DMS153 (cell line): ENCODE measurements at places on chromosomes 12 and 14.
A peak's percentile ranks its signal among the peaks of the same experiment; 100 is the strongest.

DNA sequence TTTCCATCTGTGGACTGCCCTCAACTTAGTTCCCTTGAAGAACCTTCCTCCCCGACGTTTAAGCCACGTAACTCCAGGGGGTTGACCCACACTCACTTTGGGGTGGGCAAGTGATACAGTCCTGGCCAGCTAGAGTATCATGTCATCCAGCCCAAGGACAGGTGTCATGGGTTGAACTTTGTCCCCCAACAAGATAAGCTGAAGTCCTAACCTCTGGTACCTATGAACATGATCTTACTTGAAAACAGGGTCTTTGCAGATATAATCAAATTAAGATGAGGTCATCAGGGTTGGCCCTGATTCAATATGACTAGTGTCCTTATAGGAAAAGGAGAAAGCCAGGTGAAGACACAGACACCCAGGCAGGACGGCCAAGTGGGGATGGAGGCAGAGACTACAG, 68.6 kb downstream of the ITPK1 start:
- no peak for DNase-seq

GRCh38 chr14:26113911-26114640, 483.8 kb downstream of the NOVA1 start:
- DNase-seq, result no peak

DNA sequence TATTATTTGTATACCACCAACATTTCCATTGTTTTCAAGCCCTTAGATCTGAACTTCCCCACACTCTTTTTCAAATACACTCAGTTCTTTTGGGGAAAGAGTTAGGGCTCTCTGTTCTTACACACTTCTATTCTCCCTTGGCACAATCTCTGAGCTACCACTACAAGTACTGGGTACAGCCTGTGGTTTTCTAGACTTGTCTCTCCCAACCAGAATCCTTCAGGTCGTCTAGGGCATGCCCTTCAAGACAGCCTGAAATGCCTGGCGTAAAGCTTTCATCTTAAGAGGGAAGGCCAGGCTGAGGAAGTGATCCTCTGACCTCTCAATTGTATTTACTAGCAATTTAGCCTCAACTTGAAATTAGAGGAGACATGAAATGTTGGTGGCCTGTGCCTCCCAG, 1442.0 kb downstream of the AACS start:
- no peak for DNase-seq

DNA sequence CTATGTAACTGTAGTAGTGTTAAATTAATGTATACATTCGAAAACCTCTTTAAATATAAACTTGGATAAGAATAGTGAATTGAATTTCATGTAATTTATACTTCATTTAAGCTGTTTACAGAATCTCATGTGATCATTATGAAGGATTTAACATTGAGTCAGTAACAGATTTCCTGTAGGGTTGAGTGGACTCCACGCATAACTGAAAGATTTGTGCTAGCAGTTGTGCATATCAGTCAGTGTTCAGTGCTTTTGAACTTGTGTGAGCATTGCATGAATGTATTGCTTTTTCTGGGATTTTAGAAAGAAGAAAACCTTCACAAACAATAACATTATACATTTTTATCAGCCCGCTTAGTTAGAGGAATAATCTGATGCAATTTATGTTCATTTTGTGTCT, 1435.3 kb downstream of the LRFN5 start:
- DNase-seq, result no peak

GRCh38 chr12:67512061-67512460, 136.5 kb upstream of the DYRK2 start:
- DNase-seq, result no peak

DNA sequence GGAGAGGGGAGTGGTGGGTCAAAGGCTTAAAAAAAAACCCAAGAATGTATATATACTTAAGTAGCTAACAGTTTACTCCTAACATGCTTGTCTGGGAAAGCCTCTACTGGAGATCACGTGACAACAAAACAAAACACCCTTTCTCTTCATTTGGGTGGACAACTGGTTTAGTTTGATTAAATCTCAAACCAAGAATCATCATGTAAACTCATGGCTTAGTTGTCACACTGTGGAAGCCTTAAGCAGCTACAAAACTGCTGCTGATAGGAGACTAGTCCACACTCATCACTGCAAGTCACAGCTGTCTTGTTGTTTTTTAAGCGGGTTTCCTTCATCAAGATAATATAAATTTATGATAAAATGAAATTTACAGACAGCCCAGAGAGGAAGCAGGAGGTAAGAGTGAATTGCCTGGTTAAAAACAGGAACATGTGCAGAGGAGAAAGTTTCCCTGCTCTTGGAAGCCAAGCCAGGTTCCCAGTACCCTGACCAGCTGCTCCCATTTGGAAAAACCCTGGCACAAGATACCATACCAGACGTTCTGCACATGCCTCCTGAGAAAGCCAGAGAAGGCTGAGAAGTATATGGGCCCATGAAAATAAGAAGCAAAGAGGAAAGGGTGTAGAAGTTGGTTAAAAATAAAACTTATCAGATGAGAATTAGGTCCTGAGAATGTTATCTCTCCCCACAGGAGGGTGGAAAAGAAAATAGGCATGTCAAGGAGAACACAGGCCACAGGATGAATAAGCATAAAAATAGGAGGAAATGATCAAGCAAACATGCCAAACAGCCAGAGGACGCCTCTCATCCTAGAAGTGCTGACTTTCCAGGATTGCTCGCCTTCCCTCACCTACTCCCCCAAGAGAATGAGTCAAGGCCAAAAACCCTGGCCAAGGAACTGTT, 34.0 kb downstream of the EGLN3 start:
- DNase-seq, result peak; percentile 35

DNA sequence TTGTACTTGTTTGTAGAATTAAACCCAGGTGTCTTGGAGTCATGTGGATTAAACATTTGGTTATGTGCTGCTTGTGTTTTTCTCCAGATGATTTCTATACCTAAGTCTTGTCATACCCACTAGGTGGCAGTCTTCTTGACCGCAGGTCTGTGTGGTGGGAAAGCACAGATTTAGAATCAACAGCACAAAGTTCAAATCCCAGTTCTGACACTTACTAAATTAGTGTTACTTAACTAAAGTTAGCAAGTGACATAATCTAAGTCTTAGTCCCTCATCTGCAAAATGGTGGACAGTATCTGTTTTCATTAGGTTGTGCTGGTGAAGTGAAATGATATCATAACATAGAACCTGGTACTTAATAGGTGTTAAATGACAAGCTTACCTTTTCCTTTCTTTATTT, 151.0 kb upstream of the ARHGAP5 start:
- no peak for DNase-seq

DNA sequence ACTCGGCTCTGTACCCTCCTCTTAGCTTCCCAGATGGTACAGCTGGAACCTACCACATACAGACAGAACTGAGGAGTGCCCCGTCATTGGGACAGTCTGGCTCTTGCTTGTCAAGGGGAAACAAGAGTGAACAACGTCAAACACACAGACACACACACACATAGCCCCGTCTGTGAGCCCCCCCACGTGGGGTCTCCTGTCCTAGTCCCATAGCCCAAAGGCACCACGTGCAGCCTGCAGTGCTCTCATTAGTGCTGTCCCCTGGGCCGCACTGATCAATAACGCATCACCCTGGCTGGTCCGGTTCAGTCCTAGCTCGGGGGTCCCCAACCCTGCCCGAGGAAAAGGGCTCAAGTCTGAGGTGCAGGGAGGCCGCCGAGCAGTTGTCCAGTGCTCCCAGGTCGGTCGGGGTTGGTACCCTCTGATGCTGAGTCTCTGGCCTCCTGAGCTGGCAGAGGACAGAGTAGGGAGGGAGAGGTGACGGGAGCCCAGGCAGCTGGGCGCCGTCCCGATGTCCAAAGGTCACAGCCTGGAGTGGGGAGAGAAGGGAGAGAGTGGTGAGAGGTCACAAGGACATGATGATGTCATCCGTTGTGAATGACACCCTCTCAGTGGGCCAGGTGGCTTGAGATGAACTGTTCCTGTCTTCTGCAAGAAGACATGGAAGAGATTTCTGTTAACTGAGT, 105.4 kb upstream of the NOS1 start:
- no peak for DNase-seq

GRCh38 chr14:71339650-71340415, 432.6 kb downstream of the PCNX1 start:
- DNase-seq, result no peak

DNA sequence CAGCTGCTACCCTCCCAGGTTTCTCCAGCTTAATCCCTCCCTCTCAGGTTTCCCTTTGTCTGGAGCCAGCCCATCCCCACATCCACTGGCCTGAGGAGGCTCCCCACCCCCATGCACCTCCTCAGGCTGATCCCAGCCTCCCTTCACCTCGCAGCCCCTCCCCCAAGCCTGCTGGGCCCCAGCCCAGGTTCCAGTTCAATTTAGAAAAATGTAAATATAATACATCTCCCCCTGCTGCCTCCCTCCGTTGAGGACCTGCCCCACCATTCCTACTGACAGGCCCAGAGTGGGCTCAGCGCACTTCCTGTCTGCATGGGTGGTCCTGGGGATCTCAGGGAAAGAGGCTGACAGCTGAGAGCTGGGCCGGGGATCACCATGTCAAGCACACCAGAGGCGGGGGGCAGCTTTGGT, 155.8 kb downstream of the NTF3 start:
- DNase-seq, result no peak

GRCh38 chr12:8491646-8492530, 21.4 kb upstream of the CLEC4D start:
- DNase-seq, result no peak

DNA sequence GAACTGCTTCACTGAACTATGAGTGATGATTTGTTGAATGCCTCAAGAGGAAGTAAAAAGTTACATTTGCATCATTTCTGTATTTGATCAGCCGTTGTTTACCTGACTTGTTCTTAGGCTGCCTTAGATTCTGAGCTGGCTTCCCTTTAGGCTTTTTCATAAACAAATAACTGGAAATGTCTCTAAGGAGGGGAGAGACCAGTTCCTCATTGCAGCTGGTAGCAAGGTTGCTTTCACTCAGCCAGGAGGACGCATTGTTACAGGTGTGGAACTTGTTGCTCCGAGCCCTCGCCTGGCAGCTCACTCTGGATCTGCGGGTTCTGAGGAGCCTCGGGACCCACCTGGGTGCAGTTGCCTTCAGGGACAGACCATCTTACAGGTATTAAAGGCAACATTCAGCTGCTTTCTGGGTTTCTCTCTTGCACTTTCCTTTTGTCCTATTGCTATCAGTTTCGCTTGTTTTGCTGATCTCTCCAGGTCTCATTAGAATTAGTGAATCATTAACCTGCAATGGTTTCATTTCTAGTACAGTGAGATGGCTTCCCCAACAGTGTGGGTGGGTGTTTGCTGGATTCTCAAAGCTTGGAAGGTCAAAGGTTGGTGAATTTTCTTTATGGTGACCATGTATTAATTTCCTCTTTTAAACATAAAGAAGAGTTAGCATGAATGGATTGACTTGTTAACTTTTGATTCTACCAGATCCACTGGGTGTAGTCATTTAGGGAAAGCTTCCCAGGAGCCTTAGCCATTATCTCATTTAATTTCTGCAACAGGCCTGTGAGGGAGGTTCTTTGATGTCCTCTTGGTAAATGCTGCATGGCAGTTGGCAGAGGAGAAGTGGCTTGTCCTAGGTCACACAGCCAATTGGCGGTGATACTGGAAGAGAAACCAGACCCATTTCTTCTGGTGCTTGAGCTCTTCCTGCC, at the start of gene PLEKHG7:
PLEKHG7 (plus strand) TSS at position 236 of the 926 bp plus-strand sequence. CDS start 3,643 bp downstream, outside the sequence.
- DNase-seq, result no peak

- no peak for DNase-seq
Measured at GRCh38 chr12:34390846-34391700, 368.8 kb downstream of the ALG10 start.

DNA sequence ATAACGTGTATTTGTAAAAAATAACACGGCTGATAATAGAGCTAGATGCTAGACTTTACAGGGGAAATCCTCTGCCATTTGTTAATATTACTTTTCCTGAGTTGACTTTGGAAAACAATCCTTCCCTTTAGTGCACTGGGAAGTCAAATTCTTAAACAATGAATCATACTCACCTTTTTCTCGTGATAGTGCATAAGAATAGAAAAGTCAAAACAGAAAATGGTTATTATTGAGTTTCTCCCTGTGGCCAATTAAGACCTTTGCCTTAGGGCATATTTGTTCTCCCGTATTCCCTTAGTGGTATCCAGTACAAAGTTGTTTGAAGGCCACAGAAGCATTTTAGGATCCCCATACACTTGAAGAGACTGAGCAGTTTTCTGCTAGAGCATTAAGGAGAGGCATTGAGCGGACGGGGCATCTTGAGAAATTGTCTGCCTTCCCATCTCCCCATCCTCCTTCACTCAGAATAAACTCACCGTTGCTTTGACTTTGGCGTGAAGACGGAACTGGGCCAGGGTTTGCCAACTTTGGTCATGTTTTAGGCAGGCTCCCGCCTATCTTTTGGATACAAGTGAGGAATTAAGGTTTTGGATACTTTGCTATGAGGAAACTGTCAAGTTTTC, 171.3 kb downstream of the TMTC2 start:
- DNase-seq, result no peak

DNA sequence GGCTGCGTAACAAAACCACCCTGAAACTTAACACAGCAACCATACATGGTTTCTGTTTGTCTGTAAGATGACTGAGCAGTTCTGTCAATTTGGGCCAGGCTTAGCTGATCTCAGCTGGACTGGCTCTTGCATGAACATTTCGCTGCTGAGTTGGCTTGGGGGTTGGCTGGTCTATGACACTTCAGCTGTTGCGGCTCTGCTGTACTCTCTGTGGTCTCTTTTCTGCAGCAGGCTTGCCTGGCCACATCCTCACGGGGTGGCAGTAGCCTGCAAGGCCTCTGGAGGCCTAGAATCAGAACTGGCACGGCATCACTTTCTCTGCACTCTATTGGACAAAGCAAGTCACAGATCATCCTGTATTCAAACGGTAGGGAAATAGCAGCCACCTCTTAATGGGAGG, 216.2 kb downstream of the BCL11B start:
- DNase-seq, result no peak

DNA sequence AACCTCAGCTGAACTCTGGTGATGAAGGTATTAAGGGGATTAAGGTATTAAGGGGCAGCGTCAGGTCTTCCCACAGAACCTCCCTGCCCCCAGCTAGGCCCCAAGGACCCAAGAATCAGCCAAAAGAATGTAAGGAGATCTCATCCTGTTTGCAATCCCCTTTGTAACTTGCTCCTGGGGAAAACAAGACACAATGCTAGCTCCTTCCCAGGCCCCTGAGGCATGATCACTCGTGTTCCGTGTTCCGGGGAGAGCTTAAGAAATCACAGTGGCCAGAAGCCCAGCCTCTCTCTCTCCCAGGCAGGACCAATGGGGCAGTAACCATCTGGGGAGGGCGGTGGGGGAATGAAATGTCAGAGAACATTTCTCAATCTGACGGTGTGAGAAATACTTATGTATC, 33.2 kb downstream of the PIGH start:
- DNase-seq, result no peak

DNA sequence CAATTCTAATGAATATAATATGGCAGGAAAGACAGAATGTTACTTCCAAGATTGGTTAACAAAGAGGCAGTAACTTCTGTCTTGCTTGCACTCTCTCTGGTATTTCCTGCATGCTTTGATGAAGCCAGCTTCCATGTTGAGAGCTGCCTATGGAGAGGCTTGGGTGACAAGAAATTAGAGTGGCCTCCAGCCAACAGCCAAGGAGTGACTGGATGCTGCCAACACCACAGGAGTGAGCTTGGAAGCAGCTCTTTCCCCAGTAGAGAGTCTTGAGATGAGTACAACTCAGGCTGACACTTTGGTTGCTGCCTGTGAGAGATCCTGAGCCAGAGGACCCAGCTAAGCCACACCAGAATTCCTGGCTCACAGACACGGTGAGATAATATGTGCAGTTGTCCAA, 183.1 kb downstream of the RMST start:
- DNase-seq, result no peak
